A549 treated with CpdA at 1 μM for 4 hours (cell line): ENCODE measurements at places on chromosomes 11 and 22. TPM values are rescaled to one million over a fixed set of nuclear protein-coding genes. Genes with fewer than 3 reads are reported as not detected.

Gene OR51E2
- total RNA-seq: 0.02 to 0.14 TPM in 2 of 5 replicates, not detected in the others

Gene HEPN1
- not detected in 5 replicates for total RNA-seq

Gene LIF
- total RNA-seq: 33.9 to 49.9 TPM (median 45.0 TPM) in 5 replicates

Gene PHF21B
- total RNA-seq: 0.57 to 1.9 TPM (median 0.89 TPM) in 5 replicates

Gene CRYBA4
- not detected in 5 replicates for total RNA-seq

Gene RASGRP2
- 0.74 to 1.4 TPM (median 1.1 TPM) in 5 replicates for total RNA-seq

Gene MMP12
- 0.02 to 0.09 TPM in 2 of 5 replicates, not detected in the others for total RNA-seq

Gene ABCC8
- 1.3 to 2.2 TPM (median 1.5 TPM) in 5 replicates for total RNA-seq

Gene RIMBP3B
- 0.48 to 0.72 TPM (median 0.57 TPM) in 5 replicates for total RNA-seq

Gene GDPD4
- not detected in 5 replicates for total RNA-seq

Gene ZBTB16
- not detected in 5 replicates for total RNA-seq

Gene GGA1
- 18.9 to 25.2 TPM (median 22.3 TPM) in 5 replicates for total RNA-seq
